Activated CD4-positive, alpha-beta T cell treated with anti-CD3 and anti-CD28 coated beads, Interleukin-2, Interleukin-6, amounts not matched to agents 100 ng/mL and 50 ng/mL, durations not matched to agents 16 hours and 8 hours (primary cell): ENCODE measurements at places on chromosomes 2 and 18.

GRCh38 chr2:25845843-25846505 is 32.3 kb downstream of the ASXL2 start:
- no peak for DNase-seq

DNA sequence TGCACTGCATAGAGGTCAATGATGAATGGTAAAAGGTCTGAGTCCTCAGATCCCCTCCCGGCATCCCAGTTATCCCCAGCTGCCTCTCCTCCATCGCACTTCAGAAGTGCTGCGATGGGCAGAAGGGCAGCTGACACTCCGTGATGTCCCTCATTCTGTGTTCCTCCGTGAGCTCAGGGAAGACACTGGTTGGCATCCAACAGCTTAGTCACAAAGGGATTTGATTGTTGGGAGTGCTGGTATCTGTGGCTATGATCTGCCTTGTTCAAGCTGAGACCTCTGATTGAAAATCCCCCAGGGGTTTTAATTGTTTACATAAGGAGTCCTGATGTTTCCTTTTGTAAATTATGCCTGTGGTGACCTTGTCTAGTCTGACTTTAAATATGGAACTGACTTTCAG is 19.0 kb upstream of the SAG start:
- no peak for DNase-seq

- DNase-seq, result no peak
Observed at GRCh38 chr2:234419726-234420125, 77.2 kb downstream of the ARL4C start.

- DNase-seq, result no peak
Observed at GRCh38 chr2:162074632-162074895, 549 bp upstream of the DPP4 start.

- DNase-seq, result no peak
Observed at GRCh38 chr18:22412176-22412911, 5.4 kb downstream of the CTAGE1 start.

- no peak for DNase-seq
Observed at GRCh38 chr18:35189510-35189909, 51.3 kb upstream of the ZNF397 start.
